D341Med (cell line): ENCODE measurements at places on chromosomes 1 and 21.

DNA sequence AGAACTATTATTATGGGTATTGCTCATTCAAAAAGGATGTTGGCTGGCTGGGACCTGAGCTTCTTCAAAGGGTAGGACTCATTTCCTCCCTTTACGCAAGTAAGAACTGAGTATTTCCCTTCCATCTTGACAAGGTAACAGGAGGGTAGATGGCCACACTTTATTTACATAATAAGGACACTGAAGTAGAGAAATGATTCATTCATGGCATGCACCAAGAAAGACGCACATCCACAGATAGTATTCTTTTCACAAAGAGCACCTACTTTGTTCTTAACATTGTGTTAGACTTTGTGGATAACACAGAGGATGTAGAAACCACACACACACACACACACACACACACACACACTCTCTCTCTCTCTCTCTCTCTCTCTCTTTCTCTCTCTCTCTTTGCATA is 82.9 kb downstream of the FAM78B start:
- no peak for DNase-seq

DNA sequence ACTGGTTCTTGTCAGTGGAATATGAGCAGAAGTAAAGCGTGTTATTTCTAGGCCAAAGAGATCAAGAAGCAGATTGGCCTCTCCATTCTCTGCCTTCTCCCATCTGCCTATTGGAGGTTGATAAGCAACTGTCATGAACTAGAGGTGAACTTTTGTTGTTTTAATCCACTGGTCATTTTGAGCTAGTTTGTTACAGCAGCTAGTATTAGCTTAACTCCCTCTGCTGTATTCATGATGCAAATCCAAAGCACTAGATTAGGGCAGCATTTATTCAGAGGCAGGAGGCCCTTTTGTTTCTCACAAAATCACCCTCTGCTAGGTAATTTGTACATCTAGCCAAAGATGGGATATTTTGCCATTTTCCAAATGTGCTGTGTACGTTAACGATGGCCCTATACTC is 97.3 kb upstream of the DPT start:
- no peak for DNase-seq

GRCh38 chr1:202643397-202644218 is 66.6 kb downstream of the SYT2 start:
- DNase-seq: peak; percentile 66

DNA sequence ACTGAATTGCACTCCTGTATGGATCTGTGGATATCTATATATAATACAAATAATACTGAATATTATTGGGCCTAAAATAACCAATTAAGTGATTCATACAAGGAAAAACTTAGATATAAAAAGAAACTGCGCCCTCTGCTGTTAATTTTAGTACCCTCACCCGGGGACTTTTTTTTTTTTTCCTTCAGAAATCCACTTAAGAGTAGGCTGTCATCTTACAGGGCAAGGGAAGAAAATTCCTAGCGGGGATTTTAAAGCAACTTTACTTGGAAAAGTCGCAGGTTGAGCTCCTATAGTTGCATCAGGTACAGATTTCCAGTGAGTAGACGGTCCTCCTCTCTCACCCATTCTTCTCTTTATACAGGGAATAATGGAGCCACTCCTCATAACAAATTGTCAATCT is 1.3 kb downstream of the NTNG1 start:
- peak; percentile 36 for DNase-seq

- DNase-seq: no peak
Observed at GRCh38 chr1:74857676-74858075, 124.7 kb downstream of the TYW3 start.

DNA sequence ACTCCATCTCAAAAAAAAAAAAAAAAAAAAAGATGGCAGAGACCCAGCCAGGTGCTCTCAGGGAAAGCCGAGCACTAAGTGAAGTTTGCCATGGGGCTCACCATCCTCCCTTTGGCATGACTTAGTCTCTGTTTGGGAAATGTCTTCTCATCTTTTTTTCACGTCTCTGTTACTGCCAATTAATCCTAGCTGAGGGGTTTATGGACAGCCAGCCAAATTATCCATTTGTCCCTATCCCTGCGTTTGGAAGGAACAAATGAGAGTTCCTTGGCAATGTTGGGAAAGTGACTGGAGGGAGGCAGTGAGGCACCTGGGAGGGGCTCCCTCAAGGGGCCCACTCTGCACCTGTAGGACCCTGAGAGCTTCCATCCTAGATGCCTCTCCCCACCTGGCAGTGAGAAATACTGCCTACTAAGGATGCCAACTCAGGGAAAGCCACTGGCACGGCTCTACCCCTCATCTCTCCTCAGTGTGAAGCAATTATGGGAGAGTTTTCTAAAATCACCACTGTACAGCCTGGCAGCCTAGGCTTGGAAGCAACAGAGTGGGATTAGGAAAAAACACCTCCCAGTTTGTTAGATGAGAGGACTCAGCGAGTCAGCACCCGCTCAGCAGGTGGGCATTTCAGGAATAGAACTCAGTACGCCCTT is 19.8 kb upstream of the SLC2A7 start:
- no peak for DNase-seq

DNA sequence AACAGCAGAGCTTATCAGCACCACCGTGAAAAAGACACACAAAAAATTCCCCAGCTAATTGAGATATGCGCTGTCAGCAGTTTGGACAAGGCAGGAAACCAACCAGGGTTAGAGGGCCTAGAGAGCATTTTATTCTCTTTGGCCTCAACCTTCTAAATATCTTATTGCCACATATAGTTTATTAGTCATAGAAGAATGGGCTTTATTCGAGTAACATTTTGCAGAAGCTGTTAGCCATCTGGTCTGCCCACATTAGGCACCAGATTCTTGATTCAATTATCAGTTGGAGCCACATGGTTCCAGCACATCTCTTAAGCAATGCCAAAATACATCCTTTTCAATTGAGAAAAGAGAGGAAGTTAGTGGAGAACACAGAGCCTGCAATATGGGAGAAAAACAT is 109.9 kb upstream of the CXADR start:
- DNase-seq: no peak

DNA sequence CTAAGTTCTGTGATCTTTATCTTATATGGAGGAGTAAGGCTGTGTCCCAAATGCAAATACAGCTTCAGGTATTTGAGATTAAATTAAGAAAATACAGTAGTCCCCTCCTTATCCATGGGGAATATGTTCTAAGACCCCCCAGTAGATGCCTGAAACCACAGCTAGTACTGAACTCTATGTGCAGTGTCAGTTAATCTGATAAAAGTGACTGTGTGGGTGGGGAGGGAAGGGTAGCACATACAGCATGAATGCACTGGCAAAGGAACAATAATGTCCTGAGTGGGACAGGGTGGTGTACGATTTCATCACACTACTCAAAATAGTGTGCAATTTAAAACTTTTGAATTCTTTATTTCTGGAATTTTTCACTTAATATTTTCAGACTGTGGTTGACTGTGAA is 83.1 kb downstream of the HS2ST1 start:
- no peak for DNase-seq
